HFF-Myc (cell line): ENCODE measurements at places on chromosomes 5 and 9.

- DNase-seq = no peak
Observed at GRCh38 chr9:132461971-132462370, 52.0 kb downstream of the CFAP77 start.

DNA sequence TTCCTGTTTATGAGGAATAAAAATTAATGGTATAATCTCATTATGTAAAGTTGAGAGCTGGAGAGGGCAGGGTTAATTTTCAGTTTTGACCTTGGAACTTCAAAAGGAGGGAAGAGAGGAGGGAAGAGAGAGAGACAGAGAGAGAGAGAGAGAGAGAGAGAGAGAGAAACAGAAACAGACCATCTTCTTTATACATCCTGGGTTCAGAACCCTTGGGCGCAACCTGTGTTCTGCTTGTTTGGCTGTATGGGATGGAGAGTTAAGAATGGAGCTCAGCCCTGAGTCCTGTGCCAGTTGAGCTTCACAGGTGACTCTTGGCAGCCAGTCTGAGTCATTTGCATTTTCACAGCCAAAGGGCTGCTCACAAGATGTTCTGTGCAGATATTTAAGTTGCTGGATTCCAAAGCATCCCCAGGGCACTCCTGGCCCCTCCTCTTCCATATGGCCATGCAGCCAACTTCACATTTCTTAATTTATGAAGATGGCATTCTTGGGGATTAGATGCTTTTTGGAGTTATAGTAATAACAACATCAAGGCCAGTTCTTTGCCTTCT lies 143.5 kb downstream of the CARTPT start:
- no peak for DNase-seq

- no peak for DNase-seq
Observed at GRCh38 chr5:119532637-119533036, 80.3 kb downstream of the HSD17B4 start.

GRCh38 chr9:88503845-88504764 lies 30.9 kb upstream of the NXNL2 start:
- DNase-seq = no peak

GRCh38 chr5:52707616-52708015 lies 80.1 kb upstream of the ITGA1 start:
- no peak for DNase-seq

DNA sequence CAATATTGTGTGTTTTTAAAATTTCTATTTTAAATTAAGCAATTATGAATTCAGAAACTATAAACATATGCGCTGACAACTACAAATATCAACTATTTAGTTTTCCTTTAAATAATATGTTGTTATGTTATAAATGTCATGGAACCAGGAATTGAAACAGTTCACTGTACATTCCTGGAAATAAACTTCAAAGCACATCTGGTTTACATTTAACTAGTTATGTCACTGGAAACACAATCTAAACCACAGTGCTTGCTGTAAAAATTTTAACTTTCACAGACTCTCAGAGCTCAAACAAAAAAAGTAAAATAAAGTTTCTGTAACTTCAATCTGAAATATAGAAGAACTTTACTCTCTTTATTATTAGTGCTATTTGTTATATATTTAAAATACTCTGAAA lies 179.2 kb downstream of the FBN2 start:
- DNase-seq = no peak

- no peak for DNase-seq
Observed at GRCh38 chr9:25677301-25678146, 720 bp downstream of the TUSC1 start.

DNA sequence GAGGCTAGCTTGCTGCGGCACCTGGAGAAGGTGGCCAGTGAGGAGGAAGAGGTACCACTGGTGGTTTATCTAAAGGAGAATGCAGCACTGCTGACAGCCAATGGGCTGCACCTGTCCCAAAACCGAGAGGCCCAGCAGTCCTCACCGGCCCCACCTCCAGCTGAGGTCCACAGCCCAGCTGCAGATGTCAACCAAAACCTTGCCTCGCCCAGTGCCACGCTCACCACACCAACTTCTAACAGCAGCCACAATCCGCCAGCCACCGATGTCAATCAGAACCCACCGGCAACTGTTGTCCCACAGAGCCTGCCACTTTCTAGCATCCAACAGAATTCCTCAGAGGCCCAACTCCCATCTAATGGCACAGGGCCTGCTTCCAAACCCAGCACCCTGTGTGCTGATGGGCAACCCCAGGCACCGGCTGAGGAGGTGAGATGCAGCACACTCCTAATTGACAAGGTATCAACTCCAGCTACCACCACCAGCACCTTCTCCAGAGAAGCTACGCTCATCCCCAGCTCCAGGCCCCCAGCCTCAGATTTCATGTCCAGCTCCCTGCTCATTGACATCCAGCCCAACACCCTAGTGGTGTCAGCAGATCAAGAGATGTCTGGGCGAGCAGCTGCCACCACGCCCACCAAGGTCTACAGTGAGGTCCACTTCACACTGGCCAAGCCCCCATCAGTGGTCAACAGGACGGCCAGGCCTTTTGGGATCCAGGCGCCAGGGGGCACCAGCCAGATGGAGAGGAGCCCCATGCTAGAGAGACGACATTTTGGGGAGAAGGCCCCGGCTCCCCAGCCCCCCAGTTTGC lies 8.0 kb downstream of the SYNPO start:
- DNase-seq = no peak

GRCh38 chr5:37206736-37207135 lies 42.4 kb downstream of the CPLANE1 start:
- DNase-seq = no peak

DNA sequence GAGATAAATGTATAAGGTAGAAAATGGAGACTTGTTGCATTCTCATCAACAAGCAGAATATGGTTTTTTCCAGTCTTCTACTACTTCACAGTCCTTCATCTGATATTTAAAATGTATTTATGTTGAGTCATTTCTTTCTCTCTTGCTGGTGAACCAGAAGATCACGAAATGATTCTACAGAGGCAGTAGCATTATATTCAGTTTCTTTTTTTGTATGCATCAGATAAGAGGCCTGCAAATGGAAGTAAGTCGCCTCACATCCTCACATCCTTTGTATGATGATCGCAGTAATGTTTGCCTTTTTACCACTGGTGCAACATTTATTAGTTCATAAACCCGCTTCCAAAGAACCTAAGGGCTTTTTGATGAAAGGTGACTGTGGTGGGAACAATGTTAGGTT lies 22.1 kb upstream of the IL13 start:
- DNase-seq = no peak

DNA sequence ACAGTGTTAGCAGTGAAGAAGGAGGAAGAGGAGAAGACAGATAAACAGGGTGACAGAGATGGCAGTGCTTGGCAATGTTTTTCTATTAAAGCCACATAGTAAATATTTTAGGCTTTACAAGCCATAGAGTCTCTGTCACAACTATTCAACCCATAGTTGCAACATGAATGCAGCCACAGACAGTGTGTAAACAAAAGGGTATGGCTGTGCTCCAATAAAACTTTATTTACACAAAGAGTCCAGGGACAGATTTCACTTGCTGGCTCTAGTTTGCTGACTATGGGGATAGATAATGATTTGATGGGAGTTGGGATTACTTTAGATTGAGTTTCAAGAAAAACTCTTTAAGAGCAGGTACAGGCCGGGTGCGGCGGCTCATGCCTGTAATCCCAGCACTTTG lies 224.8 kb upstream of the SEMA6A start:
- no peak for DNase-seq

DNA sequence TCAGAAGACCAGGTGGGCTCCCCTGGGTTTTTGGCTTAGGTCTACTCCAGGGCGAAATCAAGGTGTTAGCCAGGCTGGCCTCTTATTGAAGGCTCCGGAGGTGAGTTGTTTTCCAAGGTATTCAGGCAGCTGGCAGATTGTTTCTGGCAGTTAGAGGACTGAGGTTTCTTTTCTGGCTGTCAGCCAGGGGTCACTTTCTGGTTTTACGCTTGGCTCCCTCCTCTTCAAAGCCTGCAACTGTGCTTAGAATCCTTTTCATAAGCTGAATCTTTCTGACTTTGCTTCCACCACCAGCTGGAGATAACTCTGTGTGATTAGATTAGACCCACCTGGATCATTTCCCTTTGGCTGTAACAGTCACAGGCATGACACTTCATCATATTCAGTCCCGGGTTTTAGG lies 24.6 kb downstream of the RFK start:
- DNase-seq = no peak

DNA sequence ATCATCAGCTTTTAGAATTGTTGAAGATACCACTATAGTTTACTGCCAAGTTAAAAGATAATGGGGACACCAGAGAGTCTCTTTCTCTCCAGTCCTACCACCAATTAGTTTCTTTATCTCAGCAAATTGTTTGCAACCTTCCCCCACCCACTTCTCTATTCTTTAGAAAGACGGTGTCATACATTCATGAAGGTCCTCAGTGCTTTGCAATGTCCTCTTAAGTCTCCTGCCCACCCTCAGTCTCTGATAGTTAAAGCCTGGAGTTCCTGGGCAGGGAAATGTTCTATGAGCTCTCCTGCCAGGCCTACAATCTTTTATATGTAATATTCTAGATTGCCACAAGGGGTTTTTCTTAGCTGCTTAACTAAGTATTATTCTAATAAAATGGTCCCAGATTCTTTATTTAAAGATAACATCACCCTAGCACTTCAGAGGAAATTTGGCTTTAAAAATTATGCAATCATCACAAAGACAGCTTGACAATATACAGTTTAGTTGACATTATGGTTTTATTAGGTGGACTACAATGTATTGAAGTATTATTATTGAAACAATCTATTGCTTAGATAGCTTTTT lies 509.2 kb downstream of the CSNK1G3 start:
- no peak for DNase-seq

- DNase-seq = no peak
Observed at GRCh38 chr5:176438959-176439757, 9.0 kb upstream of the FAF2 start.

DNA sequence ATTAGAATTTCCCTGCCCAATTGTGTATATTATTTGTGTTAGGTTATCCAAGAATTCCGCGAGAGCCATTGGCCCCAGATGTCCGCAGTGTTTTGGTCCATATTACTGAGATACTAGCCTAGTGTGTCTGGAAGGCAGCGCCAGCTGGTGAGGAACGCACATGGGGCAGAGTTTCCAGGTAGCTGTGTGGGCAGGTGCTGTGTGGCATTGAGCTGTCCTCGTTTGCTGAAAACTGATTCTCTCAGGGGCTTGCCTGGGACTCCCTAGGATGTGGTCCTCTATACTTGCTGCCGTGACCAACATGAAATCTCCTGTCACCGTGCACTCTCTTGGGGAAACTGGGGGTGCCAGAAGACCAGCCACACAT lies 288.7 kb downstream of the FANCC start:
- no peak for DNase-seq

DNA sequence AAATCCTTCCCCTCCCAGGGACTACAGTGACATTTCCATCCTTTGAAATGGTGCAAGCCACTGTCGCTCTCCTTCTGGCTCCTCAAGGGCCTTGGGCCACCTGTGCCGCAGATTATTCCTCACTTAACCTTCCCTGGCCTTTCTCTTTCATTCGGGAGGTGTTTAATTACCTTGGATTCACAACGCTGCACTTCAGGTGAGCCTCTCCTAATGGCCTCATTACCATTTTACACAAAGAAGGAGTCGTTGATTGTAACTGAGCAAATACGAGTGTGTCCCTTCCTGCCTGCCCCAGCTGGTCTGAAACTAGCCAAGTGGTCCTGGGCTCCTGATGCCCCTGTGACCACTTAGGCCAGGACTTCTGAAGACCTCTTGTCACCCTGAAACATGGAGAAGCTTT lies 205.0 kb downstream of the CRB2 start:
- DNase-seq = no peak

GRCh38 chr5:172602783-172603231 lies 38.3 kb upstream of the NEURL1B start:
- no peak for DNase-seq

DNA sequence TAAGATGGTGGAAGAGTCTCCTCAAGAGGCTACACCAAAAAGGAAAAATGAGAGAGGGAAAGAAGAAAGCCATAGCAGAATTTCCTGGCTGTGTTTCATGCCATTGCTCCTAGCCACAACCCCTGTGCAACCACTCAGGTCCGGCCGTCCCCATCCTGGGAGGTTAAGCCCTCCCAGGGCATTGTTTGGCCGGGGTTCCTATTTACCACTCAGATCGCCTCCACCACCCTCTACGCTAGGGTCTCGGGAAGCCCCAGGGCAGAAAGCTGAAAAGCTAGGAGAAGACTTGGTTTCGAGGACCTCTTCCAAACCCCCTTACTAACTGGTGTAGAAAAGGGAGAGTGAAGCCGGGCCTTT lies 715 bp downstream of the RC3H2 start:
- DNase-seq = no peak

DNA sequence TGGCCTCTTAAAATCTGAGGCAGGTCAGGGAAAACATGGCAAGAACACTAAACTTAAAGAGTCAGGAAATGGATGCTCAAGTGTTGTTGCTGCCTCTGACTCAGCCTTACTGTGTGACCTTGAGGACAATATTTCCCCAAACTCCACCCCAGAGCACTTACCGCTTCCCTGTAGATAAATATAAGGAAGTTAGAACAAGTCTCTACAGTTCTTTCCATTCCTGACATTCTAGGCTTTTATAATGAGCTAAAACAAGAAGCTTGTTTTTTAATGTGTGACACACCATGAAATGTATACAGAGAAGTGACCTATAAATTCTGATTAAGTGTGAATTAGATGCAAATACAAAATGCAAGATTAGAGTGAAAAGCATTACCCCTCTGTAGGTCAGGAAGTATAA lies 129.3 kb downstream of the GRIA1 start:
- DNase-seq = no peak

GRCh38 chr5:159286420-159287035 lies 23.4 kb downstream of the UBLCP1 start:
- peak; percentile 15 for DNase-seq

GRCh38 chr9:98838155-98838867 lies 30.8 kb downstream of the GALNT12 start:
- DNase-seq = no peak

DNA sequence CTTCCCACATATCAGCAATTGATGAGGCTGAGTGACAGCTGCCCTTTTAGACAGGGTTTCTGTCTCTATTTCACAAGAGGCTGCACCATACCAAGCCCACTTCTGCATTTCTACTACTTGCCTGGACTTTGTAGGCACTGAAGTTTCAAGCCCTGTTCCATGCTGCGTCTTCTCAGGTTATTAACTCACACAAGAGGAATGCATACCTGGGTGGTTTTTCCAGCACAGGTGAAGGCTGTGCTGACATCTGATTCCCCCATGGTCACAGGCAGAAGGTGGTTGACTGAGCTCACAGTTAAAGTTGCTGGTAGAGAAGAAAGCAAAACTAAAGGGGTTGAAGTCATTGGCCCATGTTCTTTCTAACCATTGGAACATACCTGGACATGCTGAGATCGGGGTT lies 86.6 kb downstream of the MAMDC2 start:
- no peak for DNase-seq

GRCh38 chr5:173035904-173036707 lies 20.0 kb upstream of the CREBRF start:
- DNase-seq = no peak

- no peak for DNase-seq
Observed at GRCh38 chr5:104643320-104643719, 1080.7 kb upstream of the NUDT12 start.

- DNase-seq = no peak
Observed at GRCh38 chr5:168620807-168621206, 41.6 kb upstream of the PANK3 start.

- no peak for DNase-seq
Observed at GRCh38 chr9:105188746-105189145, 55.7 kb upstream of the SLC44A1 start.

GRCh38 chr5:170619869-170620268 lies 116.0 kb downstream of the KCNIP1 start:
- no peak for DNase-seq
